ENCODE measurements at places on chromosomes 3 and 15. TPM values are rescaled to one million over a fixed set of nuclear protein-coding genes. Genes with fewer than 3 reads are reported as not detected.

ZBED2 gene
- 0.56 TPM for total RNA-seq

TRIM59 gene
- total RNA-seq, result 20.8 TPM

ARPP19 gene
- total RNA-seq, result 145 TPM

FANCD2 gene
- total RNA-seq, result 40.3 TPM

DNA sequence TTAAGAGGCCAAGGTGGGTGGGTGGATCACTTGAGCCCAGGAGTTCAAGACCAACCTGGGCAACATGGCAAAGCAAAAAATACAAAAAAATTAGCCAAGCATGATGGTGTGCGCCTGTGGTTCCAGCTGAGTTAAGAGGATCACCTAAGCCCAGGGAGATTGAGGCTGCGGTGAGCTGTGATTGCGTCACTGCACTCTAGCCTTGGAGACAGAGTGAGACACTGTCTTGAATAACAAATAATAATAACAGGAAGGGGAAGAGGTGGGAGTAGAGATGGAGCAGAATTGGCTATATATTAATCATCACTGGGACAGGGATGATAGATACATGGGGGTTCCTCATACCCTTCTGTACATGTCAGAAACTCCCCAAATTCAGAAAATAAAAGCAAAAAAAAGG, 23.8 kb upstream of the NMB start:
- H3K27ac ChIP-seq, result no peak overlapping the region
- H3K4me1 ChIP-seq, result no peaks in the 10 kb centered on the region
- DNase-seq, result no peak
- H3K36me3 ChIP-seq, result peaks cover 46% of the 10 kb centered on the region

DNA sequence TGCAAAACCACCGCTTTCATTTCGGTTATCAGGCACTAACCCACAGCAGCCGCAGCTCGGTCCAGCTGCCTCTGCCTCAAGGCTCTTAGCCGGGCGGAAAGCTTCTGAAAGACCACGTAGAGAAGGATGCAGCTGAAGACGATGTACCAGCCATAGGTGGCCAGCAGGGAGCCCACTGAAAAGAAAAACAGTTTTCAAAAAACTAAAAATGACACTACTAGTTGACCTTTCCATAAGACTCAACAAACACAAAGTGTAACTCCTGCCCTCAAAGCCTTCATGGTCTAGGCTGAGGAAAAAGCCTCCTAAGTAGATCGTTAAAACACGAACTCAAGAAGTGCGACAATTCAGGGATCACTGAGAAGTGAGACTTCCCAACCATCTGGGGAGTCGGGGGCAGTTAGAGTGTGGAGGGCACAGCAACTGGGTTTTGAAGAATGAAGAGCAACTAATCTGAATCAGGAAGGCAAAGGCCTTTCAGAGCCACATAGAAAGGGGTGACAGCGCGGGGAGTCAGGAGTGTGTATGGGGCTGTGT, 716 bp downstream of the SELENOS start:
- H3K4me3 ChIP-seq, result peak overlapping the region; percentile 91
- peaks cover 81% of the 10 kb centered on the region for H3K36me3 ChIP-seq
- H3K27ac ChIP-seq, result peak overlapping the region; percentile 94

DNA sequence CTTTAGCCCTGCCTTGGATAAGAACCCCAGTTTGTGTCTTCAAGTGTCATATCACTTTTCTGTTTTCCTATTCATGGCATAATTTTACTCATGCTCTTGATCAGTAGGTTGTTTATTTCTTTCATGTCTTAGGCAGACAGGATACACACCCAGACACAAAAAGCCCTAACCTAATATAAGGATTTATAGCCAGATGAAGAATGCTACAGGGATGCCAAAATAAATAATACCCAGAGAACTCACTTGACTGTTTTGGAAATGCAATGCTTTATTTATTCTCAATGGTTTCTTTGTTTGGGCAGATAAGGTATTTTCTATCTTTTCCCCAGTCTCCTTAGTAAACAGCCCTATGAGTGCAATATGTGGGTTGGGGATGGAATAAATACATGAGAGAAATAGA, 424.0 kb upstream of the PDZRN3 start:
- H3K4me3 ChIP-seq, result no peak overlapping the region
- no peaks in the 10 kb centered on the region for H3K27me3 ChIP-seq
- H3K36me3 ChIP-seq, result no peaks in the 10 kb centered on the region
- no peaks in the 10 kb centered on the region for H3K4me1 ChIP-seq

DNA sequence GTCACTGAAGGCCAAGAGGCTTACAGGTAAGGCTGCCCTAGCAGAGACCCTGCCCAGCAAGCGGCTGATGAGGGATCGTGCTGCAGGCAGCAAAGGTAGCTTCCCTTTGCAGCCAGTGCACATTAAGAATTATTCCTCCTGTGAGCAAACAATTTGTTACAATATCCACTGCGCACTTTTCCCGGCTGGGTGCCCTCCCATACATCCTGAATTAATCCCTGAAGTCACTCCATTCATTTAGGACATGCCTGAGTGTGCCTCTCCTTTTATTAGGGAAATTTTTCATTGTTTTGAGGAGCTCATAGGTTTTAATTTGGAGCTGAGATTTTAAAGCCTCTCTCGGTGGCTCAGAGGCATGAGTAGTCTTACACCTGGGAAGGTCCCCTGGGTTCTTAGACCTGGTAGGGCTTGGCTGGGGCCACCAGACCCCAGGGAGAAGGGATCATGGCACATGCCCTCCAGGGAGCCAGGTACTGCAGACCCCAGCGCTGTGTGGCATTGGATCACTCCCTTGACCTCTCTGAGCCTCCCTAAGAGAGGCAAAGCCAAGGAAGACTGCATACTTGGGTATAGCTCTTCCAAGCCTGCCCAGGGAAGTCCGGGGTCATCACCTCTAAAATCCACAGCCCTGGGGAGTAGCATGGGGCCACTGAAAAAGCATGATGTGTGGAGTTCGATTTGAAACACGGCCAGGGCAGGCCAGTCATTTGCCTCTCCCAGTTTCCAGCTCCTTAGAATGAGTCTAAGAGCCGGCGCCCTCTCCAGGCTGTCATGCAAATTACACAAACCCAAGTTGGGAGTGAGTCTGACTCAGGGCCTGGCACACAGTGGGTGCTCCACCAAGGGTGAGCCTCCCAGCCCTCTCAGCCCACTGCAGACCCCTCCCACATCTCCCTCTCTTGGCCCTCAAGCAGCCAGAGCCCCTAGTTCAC, 151.9 kb upstream of the LINGO1 start:
- H3K27me3 ChIP-seq, result peaks cover 91% of the 10 kb centered on the region
- no peaks in the 10 kb centered on the region for H3K36me3 ChIP-seq
- H3K4me1 ChIP-seq, result no peaks in the 10 kb centered on the region
- no peak overlapping the region for H3K4me3 ChIP-seq
- H3K27ac ChIP-seq, result no peak overlapping the region

DNA sequence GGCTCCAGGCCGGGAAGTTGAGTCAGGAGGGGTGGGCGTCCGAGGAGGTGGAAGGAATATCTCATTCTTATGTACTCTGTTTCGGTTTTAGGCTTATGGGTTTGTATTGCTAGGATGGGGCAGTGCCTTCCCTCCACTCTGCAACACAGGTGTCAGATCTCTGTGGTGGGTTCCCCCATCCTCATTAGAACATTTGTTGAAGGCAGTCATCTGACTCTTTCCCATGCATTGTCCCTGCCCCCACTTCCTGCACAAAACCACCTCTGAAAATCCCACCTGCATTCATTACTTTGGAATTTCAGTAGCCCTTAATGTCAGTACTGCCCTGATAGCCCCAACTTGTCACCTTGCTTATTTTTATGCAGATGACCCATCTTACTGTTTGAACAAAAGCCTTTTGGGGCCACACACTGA, 29.5 kb downstream of the GYG1 start:
- H3K27me3 ChIP-seq, result no peaks in the 10 kb centered on the region
- no peak overlapping the region for H3K4me3 ChIP-seq
- no peak overlapping the region for H3K27ac ChIP-seq
- no peaks in the 10 kb centered on the region for H3K36me3 ChIP-seq
- H3K4me1 ChIP-seq, result no peaks in the 10 kb centered on the region
- no peak for DNase-seq

GRCh38 chr3:44682182-44682896, 30.1 kb upstream of the ZNF502 start:
- H3K36me3 ChIP-seq, result no peaks in the 10 kb centered on the region
- H3K4me3 ChIP-seq, result no peak overlapping the region
- H3K4me1 ChIP-seq, result no peaks in the 10 kb centered on the region
- no peaks in the 10 kb centered on the region for H3K27me3 ChIP-seq

DNA sequence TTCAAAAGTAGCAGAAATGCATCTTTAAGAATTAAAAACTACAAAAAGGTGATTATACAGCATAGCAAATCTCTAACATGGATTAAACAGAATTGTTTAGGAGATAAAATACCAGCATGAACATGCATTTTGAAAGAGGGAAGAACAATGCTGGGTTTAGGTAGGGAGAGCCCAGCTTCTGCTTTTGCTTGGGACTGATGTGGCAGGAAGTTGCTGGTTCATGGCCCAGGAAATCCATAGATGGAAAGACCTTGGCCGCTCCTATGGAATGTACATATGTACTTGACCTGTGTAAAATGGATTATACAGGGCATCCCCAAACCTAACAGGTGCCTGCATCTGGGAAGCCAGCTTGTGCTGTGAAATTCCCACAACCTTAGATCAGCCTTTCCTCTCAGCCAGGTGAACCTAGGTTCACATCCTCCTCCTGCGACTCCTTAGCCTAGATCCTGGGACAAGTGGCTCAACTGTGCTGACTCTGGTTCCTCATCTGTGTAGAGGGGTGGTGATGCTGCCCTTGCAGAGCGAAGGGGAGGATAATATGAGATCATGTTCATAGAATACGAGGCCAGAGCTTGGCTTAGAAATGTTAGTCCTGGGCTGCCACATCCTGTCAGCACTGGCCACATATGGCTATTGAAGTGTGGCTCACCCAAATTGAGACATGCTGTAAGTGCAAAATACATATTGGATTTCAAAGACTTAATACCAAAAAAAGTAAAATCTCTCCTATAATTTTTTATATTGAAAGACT, 47.0 kb upstream of the PLXNA1 start:
- no peaks in the 10 kb centered on the region for H3K36me3 ChIP-seq
- no peak for DNase-seq
- H3K4me3 ChIP-seq, result no peak overlapping the region
- no peaks in the 10 kb centered on the region for H3K4me1 ChIP-seq

DNA sequence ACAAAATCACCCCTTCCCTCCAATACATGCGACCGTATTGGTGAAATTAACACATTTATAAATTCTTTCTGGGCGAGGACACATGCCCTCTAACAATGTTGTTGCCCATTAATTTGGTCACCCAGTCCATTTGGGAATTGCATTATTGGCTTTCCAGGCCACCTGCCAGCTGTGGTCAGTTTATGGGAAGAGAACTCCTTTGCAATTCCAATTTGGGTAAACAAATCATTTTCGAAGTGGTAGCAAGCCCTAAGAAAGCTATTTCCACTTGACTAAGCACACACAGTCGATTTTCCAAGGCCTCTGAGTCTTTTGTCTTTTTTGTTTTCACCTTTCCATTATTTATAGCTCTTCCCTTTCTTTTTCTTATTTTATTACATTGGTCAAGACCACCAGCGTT, 362.3 kb upstream of the RGMA start:
- H3K4me3 ChIP-seq, result no peak overlapping the region
- peaks cover 10% of the 10 kb centered on the region for H3K27me3 ChIP-seq
- no peak overlapping the region for H3K27ac ChIP-seq
- no peaks in the 10 kb centered on the region for H3K36me3 ChIP-seq
- DNase-seq, result no peak

DNA sequence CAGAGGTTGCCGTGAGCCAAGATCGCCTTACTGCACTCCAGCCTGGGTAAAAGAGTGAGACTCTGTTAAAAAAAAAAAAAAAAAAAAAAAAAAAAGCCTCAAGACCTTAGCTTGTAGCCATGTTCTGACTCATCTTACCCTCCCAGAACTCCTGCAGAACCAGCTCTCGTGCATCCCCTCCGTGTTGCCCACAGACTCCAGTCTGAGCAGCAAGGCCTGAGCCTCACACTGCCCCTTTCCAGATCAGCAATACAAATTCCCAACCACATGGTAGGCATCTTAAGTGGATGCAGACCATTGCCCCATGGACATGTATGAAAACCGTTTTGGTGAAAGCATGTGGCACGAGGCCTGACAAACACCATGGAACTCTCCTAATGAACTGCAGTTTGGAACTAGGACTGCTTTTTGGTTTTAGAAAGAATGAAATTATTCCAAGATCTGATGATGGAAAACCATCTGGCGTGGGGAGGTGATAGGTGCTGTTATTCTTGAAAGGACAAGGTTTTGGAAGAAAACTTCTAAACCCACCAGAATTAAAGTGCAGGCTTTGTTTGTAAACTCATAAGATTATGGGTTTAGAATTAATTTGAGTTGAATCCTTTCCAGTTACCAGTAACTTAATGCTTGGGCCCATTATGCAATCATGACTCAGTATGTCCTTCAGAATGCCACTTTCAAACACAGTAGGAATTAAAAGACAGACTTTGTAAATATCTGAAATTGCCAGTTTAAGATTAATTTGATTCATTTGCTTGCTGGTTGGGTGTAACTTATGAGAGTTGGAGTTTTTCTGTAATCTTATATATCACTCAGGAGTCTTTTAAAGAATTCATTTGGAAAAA, 163.7 kb upstream of the LRTM1 start:
- DNase-seq, result no peak
- H3K4me1 ChIP-seq, result no peaks in the 10 kb centered on the region
- H3K4me3 ChIP-seq, result no peak overlapping the region
- H3K27ac ChIP-seq, result no peak overlapping the region

DNA sequence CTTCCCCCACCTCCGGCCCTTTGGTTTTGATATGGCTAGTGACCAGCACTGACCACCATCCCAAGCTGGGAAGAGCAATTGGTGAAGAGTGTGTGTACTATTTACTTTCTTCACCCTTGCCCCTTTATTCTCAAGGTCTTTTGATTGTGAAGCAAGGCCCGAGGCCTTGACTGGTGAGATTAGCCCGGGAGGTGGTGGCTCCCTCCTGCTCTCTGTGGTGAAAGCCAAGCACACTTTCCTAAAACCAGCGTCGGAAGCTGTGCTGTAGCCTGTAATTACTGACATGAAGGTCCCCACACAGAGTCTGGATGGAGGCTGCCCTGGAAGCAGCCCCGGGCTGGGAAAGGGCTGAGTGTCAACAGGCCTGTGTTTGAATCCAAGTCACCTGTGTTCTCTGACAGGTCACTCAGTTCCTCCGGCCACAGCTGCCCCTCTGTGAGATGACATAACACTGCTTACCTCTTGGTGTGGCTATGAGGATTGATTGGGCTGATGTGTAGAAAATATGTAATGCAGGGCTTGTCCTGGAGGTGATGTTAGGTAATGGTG, 60.5 kb upstream of the PRR23C start:
- H3K36me3 ChIP-seq, result no peaks in the 10 kb centered on the region
- H3K27ac ChIP-seq, result no peak overlapping the region
- no peaks in the 10 kb centered on the region for H3K4me1 ChIP-seq
- no peak for DNase-seq
